ENCODE measurements at places on chromosomes 6 and 20.

- H3K27me3 ChIP-seq = no peaks in the 10 kb centered on the region
- no peak overlapping the region for H3K27ac ChIP-seq
- peaks cover 26% of the 10 kb centered on the region for H3K36me3 ChIP-seq
- no peaks in the 10 kb centered on the region for H3K4me1 ChIP-seq
Measured at GRCh38 chr6:42239736-42240375, 22.2 kb upstream of the MRPS10 start.

- H3K4me1 ChIP-seq = no peaks in the 10 kb centered on the region
- no peaks in the 10 kb centered on the region for H3K36me3 ChIP-seq
- no peak overlapping the region for H3K4me3 ChIP-seq
- H3K27ac ChIP-seq = peak overlapping the region; percentile 75
Measured at GRCh38 chr20:31747640-31748039, 8.6 kb downstream of the TPX2 start.

DNA sequence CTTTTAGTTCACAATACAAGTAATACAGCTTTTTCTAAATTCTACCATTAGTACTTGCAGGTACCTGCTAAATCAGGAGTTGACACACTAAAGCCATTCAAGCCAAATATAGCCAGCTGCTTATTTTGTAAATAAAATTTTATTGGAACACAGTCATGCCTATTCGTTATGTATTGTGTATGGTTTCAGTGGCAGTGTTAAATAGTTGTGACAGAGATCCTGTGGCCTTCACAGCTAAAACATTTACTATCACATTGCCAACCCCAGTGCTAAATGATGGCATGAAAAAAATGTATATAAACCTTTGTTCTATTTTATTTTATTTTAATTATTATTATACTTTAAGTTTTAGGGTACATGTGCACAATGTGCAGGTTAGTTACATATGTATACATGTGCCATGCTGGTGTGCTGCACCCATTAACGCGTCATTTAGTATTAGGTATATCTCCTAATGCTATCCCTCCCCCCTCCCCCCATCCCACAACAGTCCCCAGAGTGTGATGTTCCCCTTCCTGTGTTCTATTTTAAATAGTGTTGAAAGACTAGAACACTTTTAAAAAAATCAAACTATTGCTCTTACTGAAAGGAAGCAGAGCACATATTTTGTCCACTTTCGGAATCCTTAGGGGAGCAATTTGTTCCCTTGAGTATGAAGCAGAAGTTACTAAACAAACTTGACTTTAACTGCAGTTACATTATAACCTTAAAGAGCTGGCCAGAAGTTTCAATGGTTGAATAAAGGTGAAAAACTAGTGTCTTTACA, 115.7 kb downstream of the PRIM2 start:
- H3K27me3 ChIP-seq = no peaks in the 10 kb centered on the region
- no peak for DNase-seq
- no peaks in the 10 kb centered on the region for H3K4me1 ChIP-seq

DNA sequence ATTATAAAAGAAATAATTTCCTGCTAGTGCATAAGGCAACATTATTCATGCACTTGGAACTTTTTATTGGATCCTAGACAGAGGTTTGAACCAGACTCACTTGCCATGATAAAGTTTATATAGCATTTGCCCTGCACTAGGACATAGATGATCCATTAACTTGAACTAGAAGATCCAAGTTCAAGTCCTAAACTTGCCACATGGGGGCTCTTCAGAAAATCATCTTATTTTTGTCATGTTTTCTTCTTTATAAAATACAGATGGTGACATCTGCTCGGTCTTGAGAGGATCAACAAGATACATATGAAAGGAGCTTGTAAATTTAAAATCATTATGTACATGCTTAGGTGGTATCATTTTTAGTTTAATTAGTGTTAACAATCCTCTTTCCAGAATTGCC, 94.5 kb downstream of the SIM1 start:
- no peaks in the 10 kb centered on the region for H3K4me1 ChIP-seq
- no peak for DNase-seq
- no peak overlapping the region for H3K4me3 ChIP-seq
- H3K36me3 ChIP-seq = no peaks in the 10 kb centered on the region
- H3K27ac ChIP-seq = no peak overlapping the region

DNA sequence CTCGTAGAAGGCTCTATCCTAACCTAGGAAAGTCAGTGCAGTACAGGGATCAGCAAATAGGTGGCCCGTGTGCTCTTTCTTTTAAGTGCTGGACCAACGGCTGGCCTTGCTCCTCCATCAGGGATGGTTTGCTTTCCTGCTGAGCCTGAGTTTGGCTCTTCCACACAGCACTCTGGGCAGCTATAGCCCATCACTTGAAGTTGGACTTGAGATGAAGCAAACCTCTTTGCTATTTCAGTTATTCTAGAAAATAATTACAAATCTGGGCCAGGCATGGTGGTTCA, 66.9 kb upstream of the KCNK16 start:
- H3K4me1 ChIP-seq = no peaks in the 10 kb centered on the region
- H3K4me3 ChIP-seq = no peak overlapping the region
- no peaks in the 10 kb centered on the region for H3K27me3 ChIP-seq
- no peaks in the 10 kb centered on the region for H3K36me3 ChIP-seq
- no peak for DNase-seq

GRCh38 chr6:108735310-108736001, 112.8 kb upstream of the ARMC2 start:
- no peak overlapping the region for H3K4me3 ChIP-seq
- H3K4me1 ChIP-seq = peaks cover 19% of the 10 kb centered on the region
- no peak for DNase-seq
- H3K27me3 ChIP-seq = no peaks in the 10 kb centered on the region
- no peaks in the 10 kb centered on the region for H3K36me3 ChIP-seq
- H3K27ac ChIP-seq = no peak overlapping the region

DNA sequence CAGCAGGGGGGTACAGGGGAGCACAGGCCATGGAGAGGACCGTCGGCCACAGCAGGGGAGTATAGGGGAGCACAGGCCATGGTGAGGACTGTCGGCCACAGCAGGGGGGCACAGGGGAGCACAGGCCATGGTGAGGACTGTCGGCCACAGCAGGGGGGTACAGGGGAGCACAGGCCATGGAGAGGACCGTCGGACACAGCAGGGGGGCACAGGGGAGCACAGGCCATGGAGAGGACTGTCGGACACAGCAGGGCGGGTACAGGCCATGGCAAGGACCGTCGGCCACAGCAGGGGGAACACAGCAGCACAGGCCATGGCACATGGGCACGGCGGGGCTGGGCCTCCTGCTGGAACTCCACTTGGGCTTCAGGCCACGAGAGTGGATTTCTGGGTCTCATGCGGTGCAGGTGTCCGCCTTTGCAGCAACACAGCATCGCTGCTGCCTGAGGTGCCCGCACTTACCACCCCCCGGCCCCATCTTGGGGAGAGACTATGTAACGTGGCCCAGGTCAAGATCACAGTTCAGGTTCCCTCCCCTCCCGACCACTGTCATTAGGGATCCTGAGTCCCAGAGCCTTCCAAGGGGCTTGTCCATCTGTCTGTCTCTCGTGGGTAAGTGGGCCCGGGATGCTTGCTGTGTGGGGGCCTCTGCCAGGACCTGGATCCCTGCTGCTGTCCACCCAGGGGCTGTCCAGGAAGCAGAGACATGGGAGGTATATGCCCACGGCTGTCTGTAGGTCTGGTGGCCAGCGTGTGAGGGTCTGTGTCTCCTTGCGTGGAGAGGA, 2.5 kb downstream of the NPBWR2 start:
- peak; percentile 55 for DNase-seq
- H3K36me3 ChIP-seq = no peaks in the 10 kb centered on the region
- peaks cover 11% of the 10 kb centered on the region for H3K4me1 ChIP-seq
- H3K4me3 ChIP-seq = no peak overlapping the region

- H3K27ac ChIP-seq = no peak overlapping the region
- no peaks in the 10 kb centered on the region for H3K4me1 ChIP-seq
- no peak overlapping the region for H3K4me3 ChIP-seq
- H3K36me3 ChIP-seq = peaks cover 8% of the 10 kb centered on the region
Measured at GRCh38 chr20:25486377-25486776, 78.9 kb downstream of the GINS1 start.

GRCh38 chr20:20205141-20205861, 153.0 kb downstream of the CFAP61 start:
- DNase-seq = no peak
- H3K4me3 ChIP-seq = no peak overlapping the region
- no peaks in the 10 kb centered on the region for H3K27me3 ChIP-seq
- no peaks in the 10 kb centered on the region for H3K36me3 ChIP-seq

GRCh38 chr6:170278743-170279094, 12.2 kb downstream of the DLL1 start:
- H3K27ac ChIP-seq = no peak overlapping the region
- no peaks in the 10 kb centered on the region for H3K36me3 ChIP-seq
- H3K4me1 ChIP-seq = peaks cover 16% of the 10 kb centered on the region
- no peak overlapping the region for H3K4me3 ChIP-seq

GRCh38 chr6:125865015-125865414, 74.3 kb downstream of the NCOA7 start:
- H3K4me1 ChIP-seq = peaks cover 10% of the 10 kb centered on the region
- no peak overlapping the region for H3K27ac ChIP-seq
- DNase-seq = no peak
- no peaks in the 10 kb centered on the region for H3K36me3 ChIP-seq
- H3K27me3 ChIP-seq = no peaks in the 10 kb centered on the region

- no peaks in the 10 kb centered on the region for H3K27me3 ChIP-seq
- peaks cover 12% of the 10 kb centered on the region for H3K4me1 ChIP-seq
- DNase-seq = no peak
- H3K27ac ChIP-seq = no peak overlapping the region
- H3K4me3 ChIP-seq = no peak overlapping the region
- no peaks in the 10 kb centered on the region for H3K36me3 ChIP-seq
Measured at GRCh38 chr6:119544325-119545175, 195.0 kb upstream of the MAN1A1 start.

DNA sequence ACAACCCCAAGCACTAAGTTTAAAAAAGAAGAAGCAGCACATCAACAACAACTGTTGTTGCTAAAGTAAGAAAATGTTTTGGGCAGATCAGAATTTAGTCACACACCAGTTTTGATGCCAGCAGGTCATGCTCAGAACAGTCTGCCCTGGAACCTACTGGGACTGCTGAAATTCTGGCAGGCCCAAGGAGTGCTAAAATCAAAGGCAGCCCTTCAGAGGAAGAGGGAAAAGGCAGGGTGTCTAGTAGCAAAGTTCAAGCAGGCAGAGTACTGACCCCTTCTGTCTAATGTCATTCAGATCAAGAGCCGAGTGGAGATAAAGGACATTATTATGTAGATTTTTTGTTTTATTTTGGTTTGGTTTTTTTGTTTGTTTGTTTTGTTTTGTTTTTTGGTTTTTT, 96.6 kb upstream of the LOC128125822 start:
- no peaks in the 10 kb centered on the region for H3K27me3 ChIP-seq
- H3K27ac ChIP-seq = no peak overlapping the region
- no peak for DNase-seq
- no peak overlapping the region for H3K4me3 ChIP-seq
- no peaks in the 10 kb centered on the region for H3K4me1 ChIP-seq

DNA sequence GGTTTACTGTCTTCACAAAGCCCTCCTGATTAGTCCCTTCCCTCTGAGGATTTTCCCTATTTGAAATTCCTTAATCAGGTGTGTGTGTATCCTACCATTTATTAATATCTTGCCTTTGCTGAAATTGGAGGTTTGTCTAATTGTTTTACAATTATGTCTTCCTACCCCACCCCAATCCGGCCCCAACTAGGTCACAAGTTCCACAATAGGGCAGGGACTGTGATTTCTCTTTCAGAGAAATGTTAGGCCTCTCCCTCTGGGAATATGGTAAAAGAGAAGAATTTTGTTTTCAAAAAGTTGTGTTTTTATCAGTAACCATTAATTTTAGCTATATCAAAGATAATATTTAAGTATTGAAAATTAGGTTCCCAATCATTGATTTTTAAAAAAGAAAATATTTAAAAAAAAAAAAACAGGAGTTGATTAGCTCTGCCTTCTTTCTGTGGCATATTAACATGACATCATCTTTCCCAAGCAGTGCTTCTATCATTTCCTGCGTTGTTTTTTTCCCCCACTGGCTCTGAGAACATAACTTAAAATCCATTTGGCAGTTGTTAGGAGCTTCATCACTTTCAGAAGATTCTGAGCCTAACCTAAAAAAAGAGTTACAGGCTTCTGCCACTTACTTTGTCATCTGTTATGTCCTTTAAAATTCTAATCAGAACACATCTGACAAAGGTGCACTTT, 36.1 kb downstream of the BLOC1S5 start:
- H3K36me3 ChIP-seq = no peaks in the 10 kb centered on the region
- H3K27me3 ChIP-seq = no peaks in the 10 kb centered on the region
- H3K4me1 ChIP-seq = peaks cover 6% of the 10 kb centered on the region
- no peak overlapping the region for H3K27ac ChIP-seq
- no peak overlapping the region for H3K4me3 ChIP-seq

DNA sequence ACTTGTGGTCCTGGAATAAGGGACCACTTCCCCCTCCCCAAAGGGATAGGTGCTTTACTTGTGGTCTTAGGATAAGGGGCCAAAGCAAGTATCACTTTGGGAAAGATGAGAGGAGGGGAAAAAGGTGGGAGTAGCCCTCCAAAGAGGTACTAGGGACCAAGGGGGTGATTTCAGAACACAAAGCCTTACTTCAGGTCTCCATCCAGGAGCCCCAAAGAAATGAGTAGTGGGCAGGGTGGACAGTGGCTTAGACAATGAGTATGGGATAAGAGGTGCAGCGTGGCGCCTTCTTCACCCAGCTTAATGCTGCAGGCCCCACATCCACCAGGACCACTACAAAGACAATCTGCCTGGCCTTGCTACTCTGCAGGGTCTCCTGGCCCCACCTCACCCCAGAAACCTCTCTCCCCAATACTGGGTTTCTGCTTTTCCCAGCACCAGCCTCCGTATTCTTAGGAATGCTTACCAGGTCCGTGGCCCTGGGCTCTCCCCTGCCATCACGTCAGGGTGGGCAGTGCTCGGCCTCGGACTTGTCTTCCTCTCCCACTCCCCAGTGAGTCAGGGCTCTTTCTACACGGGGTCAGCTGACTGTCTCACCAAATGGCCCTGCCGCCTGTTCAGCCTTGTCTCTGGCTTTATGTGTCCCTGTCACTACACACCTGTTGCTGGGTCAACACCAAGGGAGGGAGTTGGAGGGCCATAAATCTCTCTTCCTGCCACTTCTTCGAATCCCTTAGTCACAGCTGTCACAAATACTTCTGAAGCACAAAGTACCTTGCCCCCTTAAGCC, 3.1 kb downstream of the NNAT start:
- no peak overlapping the region for H3K27ac ChIP-seq
- no peak overlapping the region for H3K4me3 ChIP-seq
- no peaks in the 10 kb centered on the region for H3K27me3 ChIP-seq

- H3K4me1 ChIP-seq = peaks cover 17% of the 10 kb centered on the region
- H3K27ac ChIP-seq = peak overlapping the region; percentile 94
Measured at GRCh38 chr20:3818155-3819151, 1.9 kb upstream of the AP5S1 start.

- no peaks in the 10 kb centered on the region for H3K27me3 ChIP-seq
- H3K27ac ChIP-seq = no peak overlapping the region
- H3K4me1 ChIP-seq = peaks cover 23% of the 10 kb centered on the region
Measured at GRCh38 chr6:131995917-131996316, 44.7 kb upstream of the CCN2 start.

All from tibial artery (tissue), 4 donors.